ENCODE measurements at places on chromosomes 5 and 9.

DNA sequence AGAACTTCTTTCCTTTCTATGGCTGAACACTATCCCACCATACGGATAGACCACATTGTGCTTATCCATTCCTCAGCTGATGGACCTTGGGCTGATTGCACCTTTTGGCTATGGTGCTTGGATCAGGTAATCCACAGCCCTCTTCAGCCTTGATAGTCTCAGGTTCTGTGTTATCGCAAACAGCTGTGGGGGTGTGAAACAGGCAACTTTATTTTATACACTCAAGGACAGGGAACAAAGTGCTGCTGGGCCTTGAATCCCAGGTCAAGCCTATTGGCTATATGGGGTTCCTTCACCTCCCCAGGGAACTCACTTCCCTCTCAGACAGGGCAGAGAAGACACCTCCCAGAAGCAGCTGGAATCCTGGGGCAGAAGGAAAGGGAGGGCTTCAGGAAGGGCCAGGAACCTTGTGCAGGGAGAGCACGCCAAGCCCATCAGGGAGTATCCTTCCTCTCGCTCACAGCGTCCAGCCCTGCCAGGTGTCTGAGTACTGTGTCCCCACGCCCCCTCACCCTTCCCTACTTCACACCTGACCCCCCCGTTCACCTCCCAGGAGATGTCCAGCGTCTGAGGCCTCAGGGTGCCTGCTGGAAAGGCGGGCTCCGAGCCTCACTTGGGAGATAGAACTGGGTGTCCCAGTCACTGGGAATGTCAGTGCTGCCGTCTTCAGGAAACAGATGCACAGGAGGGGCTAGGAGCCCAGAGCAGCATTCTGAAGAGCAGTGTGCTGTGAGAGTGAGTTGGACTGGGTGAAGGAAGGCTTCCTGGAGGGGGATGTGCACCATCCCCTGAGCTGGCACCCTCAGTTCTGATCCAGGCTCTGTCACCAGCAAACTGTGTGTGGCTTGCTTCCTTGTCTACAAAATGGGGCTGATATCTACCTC lies 32.8 kb downstream of the AFAP1L1 start:
- no peak for DNase-seq

DNA sequence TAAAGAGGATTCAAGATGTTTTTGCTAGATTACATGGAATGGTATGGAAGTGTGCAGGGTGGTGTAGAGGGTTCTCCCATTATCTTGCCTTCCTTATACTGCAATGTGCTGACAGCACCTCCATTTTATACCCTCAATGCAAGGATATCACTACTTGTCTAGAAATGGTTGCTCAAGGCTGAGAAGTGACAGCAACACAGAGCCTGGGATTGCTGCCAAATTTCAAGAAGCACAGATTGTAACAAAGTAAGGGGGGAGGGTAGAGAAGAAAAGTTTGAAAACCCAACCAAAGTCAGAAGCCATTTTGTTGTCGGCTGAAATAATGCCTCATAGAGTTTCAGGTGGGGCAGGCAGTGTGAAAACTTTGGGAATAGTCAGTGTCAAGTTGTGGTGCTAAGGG lies 29.8 kb downstream of the PCDHAC2 start:
- no peak for DNase-seq

DNA sequence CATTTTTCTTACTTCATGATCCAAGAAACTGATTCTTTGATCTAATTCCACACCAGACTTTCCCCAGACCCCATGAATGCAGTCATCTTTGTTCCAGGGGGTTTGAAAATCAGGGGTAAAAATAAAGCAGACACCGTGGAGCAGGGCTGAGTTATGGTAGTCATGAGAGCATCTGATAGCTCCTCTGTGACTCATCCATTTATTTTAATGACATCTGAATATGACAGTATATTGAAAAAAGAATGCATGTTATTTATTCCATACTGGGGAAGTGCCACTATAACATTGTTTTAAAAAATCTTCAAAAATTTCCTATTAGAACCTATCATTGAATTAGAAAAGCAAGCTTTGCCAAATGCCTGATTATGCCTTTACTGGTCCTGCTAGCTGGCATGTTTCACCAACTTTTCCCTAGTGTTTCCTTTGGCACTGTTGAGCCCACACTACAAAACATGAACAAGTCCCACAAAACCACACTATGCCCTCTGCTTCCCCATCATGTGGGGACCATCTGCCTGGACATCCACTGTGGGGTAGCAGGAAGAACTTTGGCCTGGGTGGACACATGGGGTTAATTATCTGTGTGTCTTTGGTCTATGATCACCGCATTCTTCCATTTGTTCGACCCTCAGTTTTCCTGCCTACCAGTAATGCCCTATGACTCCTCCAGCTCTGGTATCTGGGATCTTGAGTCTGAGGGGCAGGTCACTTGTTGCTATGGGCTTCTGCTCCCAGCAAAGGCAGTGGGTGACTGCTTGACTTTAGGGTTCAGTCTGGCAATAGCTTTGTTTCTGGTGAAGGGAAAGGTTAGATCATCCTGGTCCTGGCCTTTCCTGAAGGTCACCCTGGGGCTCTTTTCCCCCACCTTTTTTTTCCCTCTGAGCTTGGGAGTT lies 82.7 kb upstream of the PANK3 start:
- DNase-seq, result no peak

DNA sequence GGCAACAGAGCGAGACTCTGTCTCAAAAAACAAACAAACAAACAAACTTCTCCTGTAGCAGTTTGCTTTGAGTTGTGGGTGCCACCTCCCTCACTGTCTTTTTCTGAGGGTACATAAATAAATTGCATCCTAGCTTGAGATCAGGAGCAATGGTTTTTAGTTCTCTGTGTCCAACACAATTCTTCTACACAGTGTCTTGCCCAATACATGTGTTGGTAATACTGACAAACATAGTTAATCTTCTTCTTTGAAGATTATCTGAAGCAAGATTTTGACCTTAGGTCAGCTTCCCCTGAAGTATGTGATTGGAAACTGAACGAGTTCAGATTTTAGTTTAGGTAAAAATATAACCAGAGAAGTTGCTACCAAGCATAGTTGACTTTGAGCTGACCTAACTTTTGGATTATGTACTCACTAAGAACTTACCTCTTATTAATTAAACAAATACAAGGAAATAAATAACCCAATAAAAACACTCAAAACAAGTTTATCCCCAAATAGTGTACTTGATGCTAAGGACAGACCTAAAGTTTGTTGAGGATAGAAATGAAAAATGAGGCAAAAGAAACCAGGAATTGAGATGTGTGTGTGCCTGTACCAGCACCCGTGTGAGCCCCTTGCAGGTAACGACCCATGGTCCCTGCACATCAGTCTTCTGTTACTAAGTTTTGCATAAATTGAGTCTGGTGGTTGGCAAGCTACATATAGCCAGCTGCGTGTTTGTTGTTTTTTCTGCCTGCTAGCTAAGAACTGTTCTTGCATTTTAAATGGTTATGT lies 16.2 kb downstream of the TJP2 start:
- no peak for DNase-seq

Measured in CD4-positive, alpha-beta T cell treated with Interleukin-2 at 100 ng/mL for 4 hours (primary cell).